Activated CD8-positive, alpha-beta memory T cell treated with anti-CD3 and anti-CD28 coated beads, Interleukin-2, amount 10 ng/mL, durations not matched to agents 7 days and 5 days (primary cell): ENCODE measurements at places on chromosomes 5 and 9.

GRCh38 chr5:126998895-126999570, 31.3 kb downstream of the MARCHF3 start:
- H3K36me3 ChIP-seq: no peaks in the 10 kb centered on the region
- H3K27me3 ChIP-seq: no peaks in the 10 kb centered on the region
- H3K4me3 ChIP-seq: no peak overlapping the region
- no peak overlapping the region for H3K27ac ChIP-seq
- no peaks in the 10 kb centered on the region for H3K4me1 ChIP-seq
- no peak for DNase-seq

GRCh38 chr9:36142510-36143244, 6.1 kb downstream of the GLIPR2 start:
- DNase-seq: no peak
- H3K36me3 ChIP-seq: peaks cover 42% of the 10 kb centered on the region
- H3K4me3 ChIP-seq: peak overlapping the region; percentile 77
- H3K4me1 ChIP-seq: peaks cover 93% of the 10 kb centered on the region
- H3K27me3 ChIP-seq: no peaks in the 10 kb centered on the region
- peak overlapping the region; percentile 94 for H3K27ac ChIP-seq

DNA sequence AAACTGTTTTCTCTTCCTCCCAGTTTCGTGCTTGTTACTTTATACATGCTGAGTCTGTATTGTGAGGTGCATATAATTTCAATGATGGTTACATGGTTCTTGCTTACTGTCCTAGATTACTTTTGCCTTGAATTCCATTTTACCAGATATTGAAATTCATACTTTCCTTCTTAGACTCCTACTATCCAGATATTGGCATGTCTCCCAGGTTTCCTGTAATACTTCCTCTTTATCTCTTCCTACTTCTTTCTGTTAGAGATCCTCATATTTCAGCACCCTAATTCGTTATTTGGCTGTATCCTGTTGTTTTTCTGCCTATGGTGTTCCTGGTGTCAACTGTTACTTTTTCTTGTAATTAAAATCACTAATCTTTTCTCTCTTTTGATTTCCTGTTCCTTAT, 522.1 kb downstream of the CCDC171 start:
- no peaks in the 10 kb centered on the region for H3K36me3 ChIP-seq
- H3K4me1 ChIP-seq: no peaks in the 10 kb centered on the region
- no peak overlapping the region for H3K27ac ChIP-seq
- no peak for DNase-seq

GRCh38 chr5:166651234-166651633, 1640.2 kb upstream of the WWC1 start:
- no peak overlapping the region for H3K4me3 ChIP-seq
- H3K4me1 ChIP-seq: no peaks in the 10 kb centered on the region
- H3K36me3 ChIP-seq: no peaks in the 10 kb centered on the region
- no peaks in the 10 kb centered on the region for H3K27me3 ChIP-seq

GRCh38 chr5:150208187-150209098, 18.6 kb downstream of the SLC6A7 start:
- no peak for DNase-seq
- peak overlapping the region; percentile 70 for H3K27ac ChIP-seq
- H3K4me1 ChIP-seq: peaks cover 35% of the 10 kb centered on the region

DNA sequence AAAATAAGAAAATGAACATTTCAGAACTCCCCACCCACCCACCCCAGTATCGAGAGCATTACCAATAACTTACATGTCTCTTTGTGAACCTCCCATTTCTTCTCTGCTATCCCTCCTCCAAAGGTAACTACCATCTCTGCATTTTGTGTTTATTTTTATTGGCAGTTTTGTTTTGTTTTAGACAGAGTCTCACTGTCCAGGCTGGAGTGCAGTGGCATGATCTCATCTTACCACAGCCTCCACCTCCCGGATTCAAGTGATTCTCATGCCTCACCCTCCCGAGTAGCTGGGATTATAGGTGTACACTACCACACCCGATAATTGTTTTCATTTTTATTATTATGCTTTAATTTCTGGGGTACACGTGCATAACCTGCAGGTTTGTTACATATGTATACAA, 21.7 kb upstream of the GLIS3 start:
- H3K36me3 ChIP-seq: no peaks in the 10 kb centered on the region
- no peak overlapping the region for H3K27ac ChIP-seq
- H3K27me3 ChIP-seq: peaks cover 13% of the 10 kb centered on the region

- no peak overlapping the region for H3K27ac ChIP-seq
- no peaks in the 10 kb centered on the region for H3K36me3 ChIP-seq
- H3K4me1 ChIP-seq: peaks cover 9% of the 10 kb centered on the region
- H3K27me3 ChIP-seq: no peaks in the 10 kb centered on the region
- H3K4me3 ChIP-seq: no peak overlapping the region
Observed at GRCh38 chr9:104836767-104837166, 72.8 kb downstream of the NIPSNAP3B start.

DNA sequence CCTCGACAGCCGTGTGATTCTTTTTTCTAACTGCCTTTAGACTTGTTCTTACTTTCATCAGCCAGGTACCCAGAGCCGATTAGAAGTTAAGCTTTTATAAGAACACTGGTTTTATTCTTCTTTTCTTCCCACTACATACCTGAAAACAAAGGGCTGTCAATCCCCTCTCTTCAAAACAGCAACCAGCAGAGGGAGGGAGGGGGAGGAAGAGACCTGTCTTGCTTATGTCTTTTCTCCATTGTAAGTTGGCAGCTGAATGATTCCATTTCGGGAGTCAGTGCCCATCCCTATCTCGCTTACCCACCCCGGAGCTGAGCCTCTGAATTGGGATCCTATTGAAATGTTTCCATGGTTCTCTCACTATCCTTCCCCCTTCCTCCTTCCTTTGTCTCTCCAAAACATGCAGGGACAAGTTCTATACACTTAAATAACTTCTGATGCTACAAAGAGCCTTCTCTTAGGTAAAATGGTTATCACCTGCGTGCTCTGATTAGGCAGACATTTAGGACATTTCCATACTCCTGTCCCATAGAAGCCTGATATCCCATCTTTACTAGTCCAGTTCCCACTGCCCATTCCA, 83.9 kb upstream of the WWC1 start:
- no peak overlapping the region for H3K4me3 ChIP-seq
- peaks cover 4% of the 10 kb centered on the region for H3K27me3 ChIP-seq
- no peaks in the 10 kb centered on the region for H3K36me3 ChIP-seq
- H3K27ac ChIP-seq: no peak overlapping the region
- DNase-seq: no peak

DNA sequence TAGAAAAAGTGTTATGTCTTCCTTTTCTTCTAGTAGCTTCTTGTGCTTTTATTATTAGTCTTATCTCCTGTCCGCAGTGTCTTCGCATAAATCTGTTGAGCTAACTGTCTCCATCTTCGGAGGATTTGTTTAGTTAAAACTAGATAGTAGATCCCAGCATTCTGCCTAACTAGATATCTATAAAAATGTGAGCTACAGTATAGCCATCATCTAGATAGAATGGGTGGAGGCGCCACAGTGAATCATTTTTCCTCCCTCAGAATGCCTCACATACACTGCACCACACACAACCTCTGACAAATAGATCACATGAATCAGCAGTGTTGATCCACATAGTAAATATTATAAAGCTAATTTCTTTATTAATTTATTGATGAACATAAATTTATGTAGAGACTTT, 220.3 kb upstream of the GAS1 start:
- no peaks in the 10 kb centered on the region for H3K36me3 ChIP-seq
- no peak overlapping the region for H3K4me3 ChIP-seq
- no peak for DNase-seq
- H3K27ac ChIP-seq: no peak overlapping the region
- H3K4me1 ChIP-seq: no peaks in the 10 kb centered on the region

GRCh38 chr9:114574438-114574837, 13.1 kb upstream of the ATP6V1G1 start:
- H3K27ac ChIP-seq: no peak overlapping the region
- peaks cover 4% of the 10 kb centered on the region for H3K27me3 ChIP-seq
- DNase-seq: no peak
